ENCODE measurements at places on chromosomes 5 and 9.

- DNase-seq = no peak
Measured at GRCh38 chr5:80854583-80854982, 105.6 kb upstream of the RASGRF2 start.

DNA sequence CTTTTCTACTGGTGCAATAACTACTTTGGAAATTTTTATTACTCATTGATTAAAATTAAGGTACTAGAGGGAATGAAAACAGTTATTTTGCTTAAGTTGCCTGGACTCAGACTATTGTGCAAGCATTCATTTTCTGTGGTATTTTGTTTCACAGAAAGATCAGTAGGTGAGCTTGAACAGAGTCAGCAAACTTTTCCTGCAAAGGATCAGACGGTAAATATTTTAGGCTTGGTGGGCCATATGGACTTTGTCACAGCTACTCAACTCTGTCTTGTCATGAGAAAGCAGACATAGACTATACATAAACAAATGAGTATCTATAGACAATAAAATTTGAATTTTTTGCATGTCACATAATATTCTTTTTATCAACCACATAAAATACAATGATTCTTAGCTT lies 1036.4 kb downstream of the NR2F1-AS1 start:
- DNase-seq = no peak

GRCh38 chr9:34546834-34547827 lies 24.3 kb upstream of the ENHO start:
- DNase-seq = peak; percentile 55

GRCh38 chr9:97517331-97518089 lies 16.0 kb downstream of the TMOD1 start:
- DNase-seq = no peak
